ENCODE measurements at places on chromosomes 4 and X. TPM values are rescaled to one million over a fixed set of nuclear protein-coding genes. Genes with fewer than 3 reads are reported as not detected.

Gene HPGDS
- 1.0 TPM for total RNA-seq

Gene GUCY1B1
- total RNA-seq, result 8.5 TPM

- no peak for DNase-seq
These were observed 46.9 kb upstream of the TAB3 start for GRCh38 chrX:30935985-30936384.

GRCh38 chr4:151771664-151772063, 10.9 kb upstream of the GATB start:
- no peak for DNase-seq

- no peak for DNase-seq
These were observed 30.8 kb downstream of the NBDY start for GRCh38 chrX:56759736-56760409.

GRCh38 chrX:9538544-9539045, 73.7 kb downstream of the TBL1X start:
- no peak for DNase-seq

DNA sequence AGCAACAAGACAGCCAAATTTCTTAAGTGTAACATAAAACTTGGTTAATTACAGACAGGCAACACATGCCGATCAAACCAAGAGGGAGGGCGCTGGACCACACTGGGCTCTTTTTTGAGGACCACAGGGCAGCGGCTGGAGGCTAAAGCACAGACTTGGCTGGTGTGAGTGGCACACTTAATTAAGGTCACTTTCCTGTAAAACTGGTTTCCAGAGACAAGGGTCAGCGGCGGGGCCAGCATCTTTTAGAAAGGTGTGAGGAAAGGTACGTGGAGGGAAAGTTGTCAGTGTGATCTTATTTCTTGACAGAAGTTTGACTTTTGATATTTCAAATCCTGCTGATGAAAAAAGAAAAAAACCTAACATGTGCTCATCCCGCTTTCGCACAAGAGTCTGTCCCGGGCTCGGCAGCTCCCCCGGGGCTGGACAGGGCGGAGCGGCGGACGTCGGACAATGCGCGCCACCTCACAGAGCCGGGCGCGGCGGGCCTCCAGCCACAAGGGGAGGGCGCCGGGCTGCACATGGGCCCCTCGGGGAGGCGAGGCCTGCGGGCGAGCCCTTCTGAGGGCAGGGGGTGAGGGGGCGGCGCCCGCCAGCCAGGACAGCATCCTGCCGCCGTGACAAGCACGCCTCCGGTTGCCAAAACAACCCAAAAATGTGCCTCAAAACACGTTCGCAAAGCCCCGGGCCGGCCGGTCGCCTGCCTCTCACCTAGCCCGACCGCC, 660 bp upstream of the HSPA4L start:
- peak; percentile 50 for DNase-seq

DNA sequence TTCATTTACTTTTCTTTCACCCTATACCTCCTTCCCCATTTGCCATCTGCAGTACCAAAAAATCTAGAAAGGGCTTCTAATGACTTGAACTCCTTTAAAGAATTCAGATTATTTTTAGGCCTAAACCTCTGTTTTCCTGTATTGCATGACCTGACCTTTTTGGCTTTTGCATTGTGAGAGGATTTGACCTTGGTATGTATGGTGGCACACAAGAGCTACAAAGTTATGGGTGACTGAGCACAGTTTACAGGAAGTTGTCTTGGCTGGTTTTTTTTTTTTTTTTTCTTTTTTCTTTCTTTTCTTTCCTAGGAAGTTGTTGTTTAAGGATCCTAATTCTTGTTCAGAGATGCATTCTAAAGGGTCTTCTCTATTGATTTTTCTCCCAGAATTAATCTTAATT, 32.0 kb upstream of the MTMR8 start:
- no peak for DNase-seq

GRCh38 chrX:11458170-11458569, 165.0 kb downstream of the AMELX start:
- no peak for DNase-seq

DNA sequence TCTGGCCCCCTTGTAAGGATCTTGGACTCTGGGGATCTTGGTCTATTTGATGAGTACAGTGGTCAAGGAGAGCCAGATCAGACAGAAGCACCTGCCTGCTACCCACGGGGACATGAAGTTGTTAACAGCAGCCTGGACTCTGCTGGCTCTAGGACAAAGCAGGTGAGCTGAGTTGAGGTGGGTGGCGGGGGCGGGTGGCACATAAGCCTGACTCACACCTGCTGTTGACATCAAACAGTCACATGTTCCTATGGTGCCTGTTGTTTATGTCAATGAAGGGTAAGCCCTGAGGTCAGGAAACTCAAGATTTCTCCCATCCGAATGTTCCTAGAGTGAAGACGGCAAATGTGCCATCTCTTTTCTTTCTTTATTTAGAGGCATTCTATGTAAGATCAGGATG, 50.1 kb upstream of the CLNK start:
- no peak for DNase-seq

DNA sequence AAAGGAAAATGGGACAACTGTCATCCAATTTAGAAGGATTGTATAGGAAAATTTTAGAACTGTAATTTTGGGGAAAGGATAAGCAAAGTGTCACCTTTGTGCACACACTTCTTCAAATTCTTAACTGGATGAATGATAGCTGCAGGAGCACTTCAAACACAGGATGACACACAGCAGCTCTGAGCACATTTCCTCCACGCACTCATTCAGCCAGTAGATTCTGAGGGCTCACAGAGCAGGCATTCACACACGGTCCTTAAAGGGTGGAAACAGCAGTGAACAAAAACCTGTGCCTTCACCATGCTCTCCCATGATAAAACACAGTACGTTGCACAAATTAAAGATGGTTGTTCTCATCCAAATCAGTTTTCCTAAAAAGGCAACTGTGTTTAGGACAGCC, 38.5 kb upstream of the KLF3 start:
- no peak for DNase-seq

DNA sequence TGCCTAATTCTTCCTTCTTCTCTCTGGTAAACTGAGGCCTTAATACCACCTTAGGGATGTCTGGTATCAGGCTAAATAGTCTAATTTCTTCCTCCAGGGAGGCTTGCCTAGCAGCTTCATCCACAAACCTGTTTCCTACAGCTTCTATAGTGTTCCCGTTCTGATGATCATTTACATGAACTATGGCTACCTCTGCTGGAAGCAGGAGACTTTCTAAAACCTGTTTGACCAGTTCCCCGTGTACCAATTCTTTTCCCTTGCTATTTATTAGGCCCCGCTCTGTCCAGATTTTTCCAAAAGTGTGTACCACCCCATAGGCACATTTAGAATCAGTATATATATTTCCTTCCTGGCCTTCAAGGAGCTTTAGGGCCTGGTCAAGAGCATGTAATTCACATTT, 5.8 kb upstream of the USP38 start:
- DNase-seq, result no peak

GRCh38 chrX:132757066-132757623, 201.3 kb downstream of the HS6ST2 start:
- no peak for DNase-seq

DNA sequence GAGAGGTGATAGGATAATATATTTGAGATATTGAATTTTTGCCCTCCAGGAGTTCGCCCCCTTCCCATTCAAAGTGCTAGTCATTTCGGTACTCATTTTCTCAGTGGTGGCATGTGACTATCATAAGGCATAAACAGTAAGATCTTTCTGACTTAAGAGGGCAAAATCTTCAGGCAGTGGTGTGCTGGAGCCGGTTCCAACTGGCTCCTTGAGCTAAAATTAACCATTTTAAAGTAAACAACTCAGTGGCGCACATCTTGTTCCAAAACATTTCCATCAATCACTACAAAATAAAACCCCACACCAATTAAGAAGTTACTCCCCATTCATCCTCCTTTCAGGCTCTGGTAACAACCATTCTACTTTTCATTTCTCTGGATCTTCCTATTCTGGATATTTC, 43.3 kb downstream of the LUZP4 start:
- no peak for DNase-seq

GRCh38 chr4:111268769-111269414, 646.0 kb upstream of the PITX2 start:
- no peak for DNase-seq

- DNase-seq, result no peak
These were observed 20.5 kb downstream of the PSMD10 start for GRCh38 chrX:108070891-108071290.

DNA sequence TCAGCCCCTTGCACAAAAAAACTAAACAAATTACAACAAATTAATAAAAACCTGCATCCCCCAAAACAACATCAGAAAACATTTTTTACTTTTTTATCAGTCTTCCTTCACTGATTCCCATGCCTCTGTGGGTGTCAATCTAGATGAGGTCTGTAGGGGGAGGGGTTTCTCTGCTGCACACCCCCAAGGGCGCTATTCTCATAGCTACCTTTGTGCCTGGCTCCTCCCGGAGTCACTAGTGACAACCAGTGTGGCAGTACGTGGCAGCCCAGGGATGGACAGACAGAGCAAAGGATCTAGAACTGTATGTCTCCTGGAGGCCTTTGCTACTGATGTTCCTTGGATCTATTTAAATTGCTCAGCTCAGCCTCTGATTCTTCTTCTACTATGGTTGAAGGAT, 228.1 kb upstream of the ANXA3 start:
- DNase-seq, result no peak

GRCh38 chr4:55910140-55910539, 38.6 kb upstream of the CEP135 start:
- no peak for DNase-seq
